ENCODE measurements at places on chromosomes 5 and 9.

- DNase-seq, result no peak
Measured at GRCh38 chr5:169410996-169411783, 110.3 kb upstream of the SLIT3 start.

DNA sequence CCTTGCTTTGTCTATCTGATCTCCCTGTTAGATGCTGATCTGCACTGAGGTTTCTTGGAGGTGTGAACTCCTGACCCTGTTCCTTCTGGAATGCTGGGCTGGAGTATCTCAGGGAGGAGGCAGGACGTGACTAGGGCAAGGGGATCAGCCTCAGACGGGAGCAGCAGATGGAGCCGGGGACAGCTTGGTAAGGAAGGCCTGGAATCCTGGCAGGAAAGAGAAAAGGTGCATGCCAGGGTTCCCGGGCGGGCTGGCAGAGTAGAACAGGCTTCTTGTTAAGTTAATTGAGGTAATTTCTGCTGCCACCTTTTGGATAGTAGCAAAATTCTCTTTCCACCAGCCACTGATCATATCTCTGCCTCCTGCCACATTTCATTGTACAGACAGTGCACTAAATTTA lies 180.9 kb downstream of the ZNF462 start:
- DNase-seq, result no peak

DNA sequence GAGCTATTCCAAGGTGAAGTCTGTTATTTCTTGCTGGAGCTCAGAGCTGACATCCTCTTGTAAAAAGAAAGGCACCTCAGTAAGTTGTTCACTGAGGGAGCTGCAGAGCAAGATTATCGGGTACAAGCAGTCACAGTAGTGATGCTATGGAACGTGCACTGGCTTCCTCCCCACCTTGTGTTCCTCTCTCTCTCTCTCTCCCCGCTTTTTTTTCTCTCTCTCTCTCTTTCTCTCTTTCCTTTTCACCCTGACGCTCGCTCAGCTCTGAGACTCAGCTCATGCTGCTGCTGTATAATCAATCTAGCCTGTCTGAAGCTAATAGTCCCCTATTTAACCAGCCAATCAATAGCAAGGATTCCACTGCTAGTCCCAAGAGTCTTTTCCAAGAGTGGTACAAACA lies 587.6 kb upstream of the CDH18 start:
- DNase-seq, result no peak

DNA sequence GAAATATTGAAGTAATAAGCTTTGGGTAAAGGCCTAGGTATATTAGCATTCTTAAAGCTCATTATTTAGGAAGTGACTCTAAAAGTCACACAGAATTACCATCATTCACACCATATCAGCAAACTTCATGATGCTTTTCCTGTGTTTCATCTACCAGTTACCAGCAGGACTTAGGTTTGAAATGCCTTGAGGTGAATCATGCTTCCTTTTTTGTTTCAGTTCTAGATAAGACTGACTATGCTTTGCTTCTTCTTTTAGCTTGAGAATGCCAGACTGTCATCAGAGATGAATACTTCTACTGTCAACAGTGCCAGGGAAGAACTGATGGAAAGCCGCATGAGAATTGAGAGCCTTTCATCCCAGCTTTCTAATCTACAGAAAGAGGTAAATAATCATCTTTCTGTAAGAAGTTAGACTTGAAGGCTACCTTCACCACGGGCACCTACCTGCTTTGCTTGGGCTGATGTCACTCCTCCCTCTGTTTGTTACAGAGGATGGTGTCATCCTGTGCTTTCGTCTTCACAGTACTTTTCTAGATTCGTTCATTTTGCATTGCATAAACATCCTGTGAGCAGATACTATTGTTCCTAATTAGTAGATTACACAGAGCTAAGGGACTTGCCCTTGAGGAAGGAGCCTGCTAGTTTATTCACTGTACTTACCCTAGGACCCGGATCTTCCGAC lies 34.7 kb downstream of the LMNB1 start:
- no peak for DNase-seq

DNA sequence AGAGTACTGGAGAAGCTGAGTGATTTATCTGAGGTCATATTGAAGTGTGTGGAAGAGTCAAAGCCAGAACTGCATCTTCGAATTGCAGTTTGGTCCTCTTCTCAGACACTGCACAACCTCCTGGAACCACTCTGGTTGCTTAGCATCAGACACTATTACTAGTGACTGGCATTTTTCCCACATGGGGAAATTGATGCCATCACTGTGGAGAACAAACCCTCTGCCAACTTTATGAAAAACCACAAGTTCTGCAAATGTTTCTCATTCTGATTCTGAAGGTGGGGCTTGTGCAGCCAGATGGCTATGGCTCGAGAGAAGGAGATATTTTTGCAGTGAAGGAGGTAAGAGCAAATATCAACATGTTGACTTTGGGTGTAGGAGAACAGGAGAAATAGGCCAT lies 67.2 kb downstream of the KCTD16 start:
- no peak for DNase-seq

GRCh38 chr9:137407590-137408300 lies 15.2 kb downstream of the EXD3 start:
- no peak for DNase-seq

DNA sequence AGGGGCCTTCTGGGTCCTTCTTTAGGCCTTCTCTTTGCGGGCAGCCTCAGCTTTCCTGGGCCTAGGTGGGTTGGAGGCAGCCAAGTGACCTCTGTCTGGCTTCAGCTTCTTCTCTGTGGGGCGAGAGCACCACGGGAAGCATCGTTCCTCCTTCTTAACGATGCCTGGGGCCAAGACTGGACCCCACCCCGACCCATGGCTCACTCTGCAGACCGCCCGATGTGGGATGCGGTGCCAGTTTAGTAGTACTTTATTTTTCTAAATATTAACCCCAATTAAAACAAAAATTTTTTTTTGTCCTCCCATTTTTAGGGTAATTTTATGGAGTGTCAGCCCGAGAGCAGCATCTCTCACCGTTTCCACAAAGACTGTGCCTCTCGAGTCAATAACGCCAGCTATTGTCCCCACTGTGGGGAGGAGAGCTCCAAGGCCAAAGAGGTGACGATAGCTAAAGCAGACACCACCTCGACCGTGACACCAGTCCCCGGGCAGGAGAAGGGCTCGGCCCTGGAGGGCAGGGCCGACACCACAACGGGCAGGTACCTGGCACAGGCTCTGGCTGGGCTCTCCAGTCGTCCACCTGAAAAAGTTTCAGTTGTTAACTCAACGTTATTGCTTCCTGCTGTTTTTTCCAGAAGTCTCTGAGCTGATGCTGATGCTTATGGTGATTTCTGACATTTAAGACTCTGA lies 101.1 kb upstream of the CACNA1B start:
- no peak for DNase-seq

Measured in stimulated activated CD4-positive, alpha-beta T cell treated with anti-CD3 and anti-CD28 coated beads, Interleukin-12 subunit alpha, Interleukin-12 subunit beta, amount 100 ng/mL, for 24 hours (primary cell).